Pancreas (tissue), 10 donors: ENCODE measurements at places on chromosomes 11 and 22.

DNA sequence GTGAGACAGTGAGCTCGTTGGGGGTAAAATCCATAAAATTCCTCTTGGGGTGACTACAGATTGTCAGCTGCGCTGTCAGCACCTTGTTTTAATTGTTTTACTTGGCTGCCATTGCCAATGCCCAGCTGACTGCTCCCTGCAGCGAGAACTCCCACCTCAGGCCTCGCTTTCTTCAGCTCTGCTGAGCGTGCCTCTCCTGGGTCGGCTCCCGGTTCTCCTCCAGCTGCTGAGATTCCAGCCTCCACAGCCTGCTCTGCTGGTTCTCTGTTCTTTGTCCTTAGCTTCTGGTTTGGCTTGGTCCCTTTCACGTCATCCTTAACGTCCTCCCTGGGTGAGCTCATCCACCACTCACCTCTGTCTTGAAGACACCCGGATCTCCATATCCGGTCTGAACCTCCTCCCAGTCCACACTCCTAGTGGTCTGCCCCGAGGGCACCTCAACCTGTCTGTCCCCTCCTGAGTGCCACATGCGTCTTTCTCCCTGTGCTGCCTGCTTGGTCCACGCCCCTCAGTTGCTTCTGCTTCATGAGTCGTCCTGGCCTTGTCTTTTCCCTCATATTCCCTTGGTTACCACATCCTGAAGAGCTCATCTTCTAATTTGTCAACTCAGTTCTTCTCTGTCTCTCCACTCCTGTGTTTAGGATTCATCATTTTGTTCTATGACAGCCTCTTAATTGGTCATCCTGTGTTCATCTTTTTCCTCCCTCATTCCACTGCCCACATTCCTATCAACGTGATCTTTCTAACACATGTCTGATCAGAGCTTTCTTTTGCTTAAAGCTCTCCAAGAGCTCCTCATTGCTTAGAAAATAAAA lies 35.6 kb downstream of the BMAL1 start:
- H3K36me3 ChIP-seq = no peaks in the 10 kb centered on the region
- H3K27me3 ChIP-seq = no peaks in the 10 kb centered on the region
- no peak overlapping the region for H3K4me3 ChIP-seq
- DNase-seq = no peak
- H3K4me1 ChIP-seq = no peaks in the 10 kb centered on the region

- H3K27ac ChIP-seq = peak overlapping the region; percentile 79
- no peaks in the 10 kb centered on the region for H3K36me3 ChIP-seq
- peaks cover 75% of the 10 kb centered on the region for H3K4me1 ChIP-seq
- no peak overlapping the region for H3K4me3 ChIP-seq
These were observed 11.5 kb downstream of the THAP12 start for GRCh38 chr11:76369406-76369805.

DNA sequence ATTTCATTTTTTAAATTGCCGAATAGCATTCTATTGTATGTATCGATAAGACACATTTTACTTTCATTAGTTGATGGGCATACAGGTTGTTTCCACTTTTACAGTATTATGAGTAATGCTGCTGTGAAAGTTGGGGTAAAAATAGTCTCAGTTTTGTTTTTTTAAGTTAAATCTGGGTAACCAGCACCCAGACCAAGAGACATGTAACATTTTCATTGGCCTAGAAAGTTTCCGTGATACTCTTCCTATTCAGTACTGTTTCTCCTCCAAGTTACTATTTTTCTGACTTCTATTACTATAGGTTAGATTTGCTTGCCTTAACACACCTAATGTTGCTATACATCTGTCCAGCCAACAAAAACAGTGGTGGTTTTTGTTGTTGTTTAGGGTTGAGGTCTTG lies 12.3 kb downstream of the IPO7 start:
- no peaks in the 10 kb centered on the region for H3K4me1 ChIP-seq
- DNase-seq = no peak
- no peaks in the 10 kb centered on the region for H3K27me3 ChIP-seq
- H3K36me3 ChIP-seq = no peaks in the 10 kb centered on the region

- H3K27me3 ChIP-seq = no peaks in the 10 kb centered on the region
- H3K4me3 ChIP-seq = no peak overlapping the region
- DNase-seq = no peak
- no peaks in the 10 kb centered on the region for H3K36me3 ChIP-seq
- H3K4me1 ChIP-seq = no peaks in the 10 kb centered on the region
These were observed 447.1 kb downstream of the TBC1D22A start for GRCh38 chr22:47209547-47210023.
